ENCODE measurements at places on chromosomes 11 and 22.
A peak's percentile ranks its signal among the peaks of the same experiment; 100 is the strongest.

- H3K36me3 ChIP-seq, result peaks cover 3% of the 10 kb centered on the region
- peaks cover 82% of the 10 kb centered on the region for H3K27me3 ChIP-seq
- H3K4me1 ChIP-seq, result peaks cover 20% of the 10 kb centered on the region
Measured at GRCh38 chr11:69636512-69637197, 4.3 kb upstream of the CCND1 start.

DNA sequence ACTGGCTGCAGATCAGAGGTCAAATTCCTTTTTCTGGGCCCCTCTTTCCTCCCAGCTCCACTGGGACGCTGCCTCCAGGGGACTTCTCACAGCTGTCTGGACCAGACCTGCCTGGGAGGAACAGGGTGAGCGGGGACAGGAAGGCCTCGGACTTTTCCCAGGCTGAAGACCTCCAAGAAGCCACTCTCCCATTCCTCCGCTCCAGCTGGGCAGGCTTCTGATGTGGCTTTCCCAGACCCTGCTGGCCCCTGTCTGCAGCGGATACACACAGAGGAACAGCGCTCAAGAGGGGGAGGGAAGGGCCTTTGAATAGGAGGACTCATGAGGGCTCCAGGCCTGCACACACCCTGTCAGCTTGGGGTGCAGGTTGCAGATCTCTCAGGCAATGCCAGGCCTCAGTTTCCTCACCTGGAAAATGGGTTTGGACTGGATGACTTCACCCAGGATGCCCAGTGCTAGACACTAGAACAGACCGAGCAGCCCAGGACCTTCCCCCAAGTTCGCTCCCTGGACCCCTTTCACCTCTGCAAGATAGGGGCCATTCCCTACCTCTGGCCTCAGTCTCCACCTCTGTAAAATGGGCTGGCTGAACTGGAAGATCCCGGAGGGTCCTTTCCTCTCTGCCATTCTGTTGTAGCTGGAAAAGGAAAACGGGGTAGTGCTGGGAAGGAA lies 36.6 kb downstream of the MB start:
- no peak for DNase-seq
- no peak overlapping the region for H3K4me3 ChIP-seq
- H3K4me1 ChIP-seq, result peaks cover 6% of the 10 kb centered on the region
- H3K27ac ChIP-seq, result no peak overlapping the region

- H3K4me1 ChIP-seq, result peaks cover 32% of the 10 kb centered on the region
- DNase-seq, result no peak
- H3K27ac ChIP-seq, result no peak overlapping the region
- H3K27me3 ChIP-seq, result no peaks in the 10 kb centered on the region
- H3K4me3 ChIP-seq, result no peak overlapping the region
Measured at GRCh38 chr11:61700212-61700611, 20.0 kb downstream of the DAGLA start.

DNA sequence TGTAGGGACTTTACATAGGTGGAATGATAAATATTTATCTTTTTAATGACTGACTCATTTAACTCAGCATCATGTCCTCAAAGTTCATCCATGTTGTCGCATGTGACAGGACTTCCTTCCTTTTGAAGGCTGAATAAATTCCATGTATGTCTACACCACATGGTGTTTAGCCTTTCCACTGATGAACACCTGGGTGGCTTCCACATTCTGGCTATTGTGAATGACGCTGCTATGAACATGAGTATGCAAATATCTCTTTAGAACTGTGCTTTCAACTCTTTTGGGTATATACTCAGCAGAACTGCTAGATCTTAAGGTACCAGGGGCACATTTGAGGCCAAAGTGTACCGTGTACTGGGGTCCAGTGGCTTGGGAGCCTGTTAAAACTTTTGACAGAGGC lies 24.1 kb downstream of the LARGE1 start:
- no peaks in the 10 kb centered on the region for H3K27me3 ChIP-seq
- H3K36me3 ChIP-seq, result no peaks in the 10 kb centered on the region
- DNase-seq, result no peak
- H3K4me1 ChIP-seq, result no peaks in the 10 kb centered on the region
- H3K27ac ChIP-seq, result no peak overlapping the region

- no peaks in the 10 kb centered on the region for H3K27me3 ChIP-seq
- H3K27ac ChIP-seq, result no peak overlapping the region
- no peaks in the 10 kb centered on the region for H3K4me1 ChIP-seq
Measured at GRCh38 chr11:72394416-72394815, 39.9 kb downstream of the CLPB start.

DNA sequence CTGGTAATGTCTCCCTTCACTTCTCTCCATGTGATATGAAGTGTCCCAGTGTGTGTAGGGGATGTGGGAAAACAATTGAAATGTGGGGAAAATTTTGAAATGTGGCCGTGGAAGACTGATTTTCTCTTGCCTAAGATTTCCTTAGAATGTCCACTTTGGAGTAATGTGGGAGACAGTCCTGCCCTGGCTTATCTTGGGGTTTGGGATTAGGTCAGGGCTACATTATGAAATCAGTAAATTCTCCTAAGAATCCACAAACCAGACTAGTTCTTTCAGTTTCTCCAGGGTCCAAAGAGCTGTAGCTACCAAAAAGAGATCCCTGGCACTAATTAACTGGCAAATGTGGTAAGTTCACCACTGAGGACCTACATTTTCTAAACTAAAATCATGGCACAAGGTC lies 22.8 kb downstream of the YPEL4 start:
- no peak overlapping the region for H3K4me3 ChIP-seq
- peaks cover 26% of the 10 kb centered on the region for H3K27me3 ChIP-seq
- H3K36me3 ChIP-seq, result no peaks in the 10 kb centered on the region
- H3K27ac ChIP-seq, result no peak overlapping the region

GRCh38 chr11:62724171-62724570 lies 3.1 kb downstream of the HNRNPUL2 start:
- H3K4me1 ChIP-seq, result peaks cover 51% of the 10 kb centered on the region
- H3K4me3 ChIP-seq, result peak overlapping the region; percentile 97
- DNase-seq, result no peak
- no peaks in the 10 kb centered on the region for H3K27me3 ChIP-seq
- H3K27ac ChIP-seq, result peak overlapping the region; percentile 57

GRCh38 chr11:16920559-16920958 lies 93.7 kb downstream of the PLEKHA7 start:
- H3K27ac ChIP-seq, result no peak overlapping the region
- H3K4me3 ChIP-seq, result no peak overlapping the region
- no peaks in the 10 kb centered on the region for H3K36me3 ChIP-seq
- peaks cover 44% of the 10 kb centered on the region for H3K27me3 ChIP-seq
- H3K4me1 ChIP-seq, result no peaks in the 10 kb centered on the region

GRCh38 chr22:49873228-49873940 lies 19.7 kb downstream of the ZBED4 start:
- peak overlapping the region; percentile 68 for H3K27ac ChIP-seq
- no peak for DNase-seq
- H3K4me3 ChIP-seq, result no peak overlapping the region
- H3K36me3 ChIP-seq, result peaks cover 26% of the 10 kb centered on the region
- H3K27me3 ChIP-seq, result no peaks in the 10 kb centered on the region

- H3K4me3 ChIP-seq, result peak overlapping the region; percentile 97
- H3K27ac ChIP-seq, result peak overlapping the region; percentile 95
- DNase-seq, result no peak
- H3K4me1 ChIP-seq, result peaks cover 59% of the 10 kb centered on the region
- no peaks in the 10 kb centered on the region for H3K27me3 ChIP-seq
Measured at GRCh38 chr11:65383778-65384177, 1.3 kb upstream of the SLC25A45 start.

GRCh38 chr11:8354622-8355415 lies 91.1 kb upstream of the LMO1 start:
- no peak overlapping the region for H3K27ac ChIP-seq
- DNase-seq, result no peak
- peaks cover 55% of the 10 kb centered on the region for H3K27me3 ChIP-seq
- no peak overlapping the region for H3K4me3 ChIP-seq
- no peaks in the 10 kb centered on the region for H3K36me3 ChIP-seq

- H3K27me3 ChIP-seq, result no peaks in the 10 kb centered on the region
- H3K4me3 ChIP-seq, result no peak overlapping the region
- H3K27ac ChIP-seq, result no peak overlapping the region
- peaks cover 10% of the 10 kb centered on the region for H3K4me1 ChIP-seq
Measured at GRCh38 chr11:128093689-128094088, 493.7 kb downstream of the ETS1 start.

DNA sequence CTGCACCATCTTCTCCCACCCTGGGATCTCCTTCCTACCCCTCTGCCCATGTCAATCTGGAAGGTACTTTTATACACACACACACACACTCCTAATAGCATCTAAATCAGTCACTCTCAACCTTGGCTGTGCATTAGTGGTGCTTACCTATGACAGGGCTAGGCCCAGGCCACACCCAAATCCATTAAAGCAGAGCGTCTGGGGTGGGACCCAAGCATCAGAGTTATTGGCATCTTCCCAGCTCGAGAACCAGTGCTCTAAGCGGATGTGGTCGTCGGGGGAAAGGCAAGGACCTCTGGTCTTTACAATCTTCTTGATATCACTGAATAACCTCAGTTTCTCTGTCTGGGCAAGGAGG lies 194.6 kb downstream of the TRIM29 start:
- no peak overlapping the region for H3K27ac ChIP-seq
- no peaks in the 10 kb centered on the region for H3K4me1 ChIP-seq
- H3K36me3 ChIP-seq, result no peaks in the 10 kb centered on the region
- no peak overlapping the region for H3K4me3 ChIP-seq
- peaks cover 41% of the 10 kb centered on the region for H3K27me3 ChIP-seq

DNA sequence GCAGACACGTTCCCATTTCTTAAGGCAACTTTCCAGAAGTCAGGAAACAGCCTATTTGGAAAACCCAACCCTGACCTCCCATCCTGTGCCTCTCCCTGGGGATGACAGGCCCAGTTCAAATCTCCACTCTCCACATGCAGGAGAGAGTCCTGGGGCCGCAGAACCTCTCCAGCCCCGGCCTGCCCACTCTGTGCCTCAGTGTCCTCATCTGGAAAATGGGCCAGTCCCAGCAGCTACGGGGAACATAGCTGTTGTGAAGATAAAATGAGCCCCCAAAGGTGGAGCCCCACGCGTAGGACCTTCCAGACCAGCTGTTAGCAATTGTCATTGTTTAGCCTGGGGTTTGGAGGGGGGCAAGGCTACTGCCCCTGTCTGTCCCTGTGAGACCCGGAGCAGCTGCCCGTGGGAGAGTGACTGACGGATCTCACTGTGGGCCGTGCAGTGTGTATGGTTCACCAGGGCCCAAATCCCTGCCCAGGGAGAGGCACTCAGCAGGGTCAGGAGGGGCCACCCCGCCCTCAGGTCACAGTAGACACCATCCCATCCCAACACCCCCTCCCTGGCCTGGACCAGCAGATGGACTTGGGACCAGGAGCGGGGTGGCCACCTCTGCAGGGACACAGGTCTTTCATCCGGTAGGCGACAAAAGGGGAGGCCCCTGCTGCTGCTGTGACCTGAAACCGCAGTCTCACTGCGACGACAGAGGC lies 145.9 kb downstream of the CTTN start:
- no peak overlapping the region for H3K4me3 ChIP-seq

DNA sequence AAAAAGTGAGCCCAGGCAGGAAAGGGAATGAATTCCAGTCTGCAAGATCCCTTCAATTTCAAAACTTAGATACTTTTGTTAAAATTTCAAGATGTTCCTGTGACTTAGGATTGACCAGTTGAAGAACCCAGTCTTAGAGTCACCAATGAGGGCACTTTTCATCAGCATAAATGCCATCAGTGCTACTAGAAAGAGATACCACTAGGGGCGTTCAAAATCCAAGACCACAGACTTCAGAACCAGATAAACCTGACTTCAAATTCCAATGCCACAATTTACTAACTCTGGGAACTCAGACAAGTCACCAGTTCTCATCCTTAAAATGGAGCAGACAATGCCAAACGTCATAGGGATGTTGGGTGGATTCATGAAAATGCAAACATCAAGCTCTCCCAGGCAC lies 523.2 kb downstream of the BUD13 start:
- no peak overlapping the region for H3K27ac ChIP-seq
- no peak overlapping the region for H3K4me3 ChIP-seq
- no peaks in the 10 kb centered on the region for H3K36me3 ChIP-seq

DNA sequence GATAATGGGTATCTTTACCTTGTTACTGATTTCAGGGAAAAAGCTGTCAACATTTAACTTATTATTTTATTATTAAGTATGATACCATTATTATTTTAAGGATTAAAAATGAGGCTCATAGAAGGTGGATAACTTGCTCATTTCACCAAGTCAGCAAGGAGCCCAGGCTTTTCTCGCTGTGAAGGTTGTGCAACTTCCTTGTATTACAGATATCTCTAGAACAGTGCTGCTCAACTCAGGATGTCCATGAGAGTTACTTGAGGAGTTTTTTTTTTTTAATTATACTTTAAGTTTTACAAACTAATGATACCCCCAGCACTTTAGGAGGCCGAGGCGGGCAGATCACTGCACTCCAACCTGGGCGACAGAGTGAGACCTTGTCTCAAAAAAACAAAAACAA lies 98.2 kb downstream of the INSC start:
- H3K4me1 ChIP-seq, result no peaks in the 10 kb centered on the region
- H3K27ac ChIP-seq, result no peak overlapping the region
- peaks cover 1% of the 10 kb centered on the region for H3K36me3 ChIP-seq
- no peak for DNase-seq
- peaks cover 7% of the 10 kb centered on the region for H3K27me3 ChIP-seq

DNA sequence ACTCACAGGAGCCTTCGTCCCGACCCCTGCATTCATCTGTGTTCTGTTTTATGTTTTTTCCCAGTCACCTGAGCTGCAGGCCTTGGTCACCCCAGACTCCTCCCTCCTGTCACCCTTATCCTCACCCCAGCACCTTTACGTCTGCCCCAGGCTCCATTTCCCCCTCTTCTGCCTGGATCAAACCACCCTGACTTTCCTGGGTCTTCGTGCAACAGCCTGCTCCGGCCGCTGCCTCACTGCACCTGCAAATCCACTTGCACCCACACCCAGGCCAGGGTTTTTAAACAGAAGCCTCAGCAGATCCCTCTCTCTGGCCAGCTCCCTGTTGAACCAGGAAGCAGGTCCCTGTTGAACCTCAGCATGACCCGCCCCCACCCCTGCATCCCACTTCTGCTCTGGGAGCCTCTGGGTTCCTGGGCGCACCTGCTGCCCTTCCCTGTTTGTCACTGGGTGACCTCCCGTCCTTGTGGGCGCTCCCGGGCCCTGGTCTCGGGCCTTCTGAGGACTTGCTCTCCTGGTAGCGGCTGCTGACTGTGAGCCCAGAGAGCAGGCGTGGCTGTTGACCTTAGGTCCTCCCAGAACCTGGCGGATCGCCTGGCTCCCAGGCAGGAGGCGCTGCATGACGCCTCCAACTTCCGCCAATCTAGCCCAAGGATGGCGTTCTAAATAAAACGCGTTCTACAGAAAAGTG lies 12.8 kb downstream of the MAPK8IP2 start:
- H3K4me1 ChIP-seq, result peaks cover 16% of the 10 kb centered on the region
- no peak overlapping the region for H3K27ac ChIP-seq
- peaks cover 32% of the 10 kb centered on the region for H3K27me3 ChIP-seq
- no peak overlapping the region for H3K4me3 ChIP-seq

DNA sequence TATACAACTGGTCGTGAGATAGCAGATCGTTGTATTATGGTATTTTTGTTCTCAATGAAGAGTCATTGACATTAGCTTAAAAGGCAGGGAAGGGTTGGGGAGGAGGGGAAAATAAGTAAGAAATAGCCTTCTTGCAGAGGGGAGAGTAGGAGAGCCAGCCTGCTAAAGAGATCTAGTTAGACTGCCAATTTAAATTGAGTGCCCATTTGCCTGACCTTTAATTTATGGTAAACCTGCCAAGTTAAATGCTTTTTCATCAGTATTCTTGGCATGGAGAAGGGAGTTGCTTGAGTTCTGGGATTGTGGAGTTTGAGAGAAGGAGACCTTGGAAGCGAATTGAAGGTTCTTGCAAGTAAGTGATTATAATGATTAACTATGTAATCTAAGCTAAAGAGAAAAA lies 89.0 kb downstream of the FAM83F start:
- no peaks in the 10 kb centered on the region for H3K27me3 ChIP-seq

GRCh38 chr11:77473801-77474683 lies at the start of gene PAK1:
PAK1 (minus strand) TSS chr11:77474094; CDS start chr11:77392520, 81,574 bp downstream.
- peak within 1 kb of the TSS; percentile 86 for H3K4me3 ChIP-seq
- peaks cover 13% of the 10 kb centered on the region for H3K4me1 ChIP-seq

Measured in central memory CD8-positive, alpha-beta T cell (primary cell).